ENCODE measurements at places on chromosomes 2 and 18.

GRCh38 chr2:66574701-66575624 lies 140.0 kb downstream of the MEIS1 start:
- DNase-seq, result peak; percentile 64

GRCh38 chr2:36140391-36140790 lies 215.2 kb upstream of the CRIM1 start:
- DNase-seq, result no peak

- no peak for DNase-seq
These were observed 32.3 kb downstream of the TGFBRAP1 start for GRCh38 chr2:105297216-105297615.

- DNase-seq, result no peak
These were observed 187.8 kb upstream of the BOD1L2 start for GRCh38 chr18:56959120-56959519.

- no peak for DNase-seq
These were observed 1.3 kb downstream of the RAB10 start for GRCh38 chr2:26035090-26035743.

GRCh38 chr2:49241991-49242390 lies 87.7 kb upstream of the FSHR start:
- no peak for DNase-seq

DNA sequence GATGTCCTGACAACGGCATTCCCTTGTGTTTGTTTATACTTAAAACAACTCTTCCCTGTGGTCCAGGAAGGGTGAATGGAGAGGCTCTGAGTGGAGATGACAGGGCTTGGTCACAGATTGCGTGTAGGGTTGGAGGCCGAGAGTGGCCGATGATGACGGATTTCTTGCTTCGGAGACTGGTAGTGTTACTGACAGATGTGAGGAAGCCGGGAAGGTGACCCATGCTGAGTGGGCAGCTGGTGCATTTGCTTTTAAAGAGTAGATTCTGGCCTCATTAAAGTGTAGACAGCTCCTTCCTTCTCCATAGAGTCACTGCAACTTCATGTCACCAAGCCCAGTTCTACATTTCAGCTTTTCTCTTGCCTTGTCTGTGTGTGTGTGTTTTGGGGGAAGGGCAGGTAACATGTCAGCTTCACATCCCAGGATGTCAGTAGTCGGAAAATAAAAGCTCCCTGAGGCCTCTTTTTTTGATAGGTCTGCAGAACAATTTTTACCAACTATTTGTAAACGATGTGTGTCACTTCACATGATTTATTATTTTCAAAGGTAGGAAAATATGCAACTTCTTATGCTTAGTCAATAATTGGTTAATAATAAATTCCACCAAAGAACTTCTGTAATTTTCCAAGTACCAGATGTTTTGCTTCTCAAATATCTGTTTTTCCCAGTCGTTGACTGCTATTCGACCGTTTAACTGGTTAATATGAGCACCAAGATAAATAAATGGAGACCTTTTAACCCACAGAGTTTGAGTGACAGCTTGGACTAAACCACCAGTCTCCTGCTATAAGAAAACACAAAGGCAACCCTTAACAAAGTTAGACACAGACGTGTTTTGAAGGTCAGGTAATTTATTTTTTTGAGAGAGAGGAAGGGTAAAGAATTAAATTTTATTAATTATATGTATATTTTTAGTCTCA lies 436.9 kb downstream of the SLC4A3 start:
- no peak for DNase-seq

- DNase-seq, result no peak
These were observed 3.8 kb downstream of the DLX2 start for GRCh38 chr2:172098650-172099471.

DNA sequence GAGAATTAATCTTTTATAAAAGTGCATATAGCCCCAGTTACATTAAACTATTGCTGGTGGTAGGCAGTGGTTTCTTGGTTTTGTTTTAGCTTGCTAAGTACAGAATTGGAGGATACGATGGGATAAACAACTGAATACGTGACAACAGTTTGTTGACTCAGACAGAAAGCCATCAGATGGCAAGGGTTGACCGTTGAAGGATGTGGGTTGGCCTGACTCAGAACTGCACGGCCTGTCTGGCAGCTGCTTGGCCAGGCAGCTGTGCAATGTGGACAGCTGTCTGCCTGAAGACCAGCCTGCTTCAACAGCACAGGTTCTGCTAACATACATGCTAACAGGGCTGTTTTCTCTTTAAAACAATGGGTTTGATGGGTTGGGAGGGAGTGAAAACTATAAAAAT lies 46.6 kb downstream of the PRKRA start:
- peak; percentile 16 for DNase-seq

- DNase-seq, result no peak
These were observed 8.8 kb upstream of the PRSS56 start for GRCh38 chr2:232511336-232511890.

- no peak for DNase-seq
These were observed 291.0 kb upstream of the ACVR2A start for GRCh38 chr2:147553775-147554271.

GRCh38 chr2:239644011-239644410 lies 243.2 kb upstream of the HDAC4 start:
- no peak for DNase-seq

- DNase-seq, result no peak
These were observed 28.5 kb downstream of the TMEM18 start for GRCh38 chr2:648476-649424.

- no peak for DNase-seq
These were observed 33.7 kb upstream of the CCBE1 start for GRCh38 chr18:59730896-59731295.

GRCh38 chr2:75055142-75055819 lies 96.8 kb downstream of the POLE4 start:
- DNase-seq, result no peak

GRCh38 chr2:77513191-77513590 lies 9.0 kb downstream of the LRRTM4 start:
- DNase-seq, result no peak

DNA sequence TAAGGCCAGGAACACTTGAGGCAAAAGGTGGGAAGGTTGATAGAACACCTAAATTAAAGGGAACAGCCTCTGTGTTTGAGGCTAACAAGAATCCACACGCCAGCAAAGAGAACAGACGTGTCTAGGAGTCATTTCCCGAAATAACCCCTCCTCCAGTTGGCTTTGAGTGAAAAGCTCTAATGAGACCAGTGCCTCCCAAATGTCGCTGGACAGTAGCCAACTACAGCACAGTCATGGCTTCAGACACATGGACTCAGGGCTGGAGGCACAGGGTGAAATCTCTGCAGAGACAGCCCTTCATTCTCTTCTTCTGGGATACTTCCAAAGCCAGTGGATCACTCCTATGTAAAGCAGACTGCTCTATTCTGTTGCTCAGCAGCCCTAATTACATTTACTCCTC lies 49.6 kb downstream of the SOWAHC start:
- DNase-seq, result no peak

- DNase-seq, result no peak
These were observed 292.1 kb upstream of the KLHL29 start for GRCh38 chr2:23092831-23093230.

DNA sequence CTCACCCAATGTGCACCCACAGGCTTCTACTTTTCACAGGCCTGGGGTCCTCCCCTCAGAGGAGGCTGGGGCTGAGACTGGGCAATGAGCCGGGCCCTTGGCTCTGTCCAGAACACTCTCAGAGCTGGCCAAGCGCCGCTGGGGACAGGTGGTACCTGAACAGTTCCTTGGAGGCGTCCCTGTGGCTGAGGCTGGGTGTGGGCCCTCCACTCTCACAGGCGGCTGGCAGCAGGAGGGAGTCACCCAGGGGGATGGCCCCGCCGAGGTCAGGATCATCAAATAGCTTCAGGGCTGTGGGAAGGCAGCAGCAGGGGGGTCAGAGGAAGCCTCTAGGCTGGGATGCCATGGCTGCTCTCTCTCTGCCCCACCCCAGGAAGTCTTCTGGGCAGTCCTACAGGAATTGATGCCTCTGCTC lies 27.1 kb downstream of the HS1BP3 start:
- DNase-seq, result no peak

All from NCI-H748 treated with DMSO at 0.1 percent for 48 hours (cell line).